Cortex of kidney (tissue), 1 donor: ENCODE measurements at places on chromosomes 3 and 15.

GRCh38 chr3:81303321-81303720 lies 458.1 kb downstream of the GBE1 start:
- DNase-seq = no peak

DNA sequence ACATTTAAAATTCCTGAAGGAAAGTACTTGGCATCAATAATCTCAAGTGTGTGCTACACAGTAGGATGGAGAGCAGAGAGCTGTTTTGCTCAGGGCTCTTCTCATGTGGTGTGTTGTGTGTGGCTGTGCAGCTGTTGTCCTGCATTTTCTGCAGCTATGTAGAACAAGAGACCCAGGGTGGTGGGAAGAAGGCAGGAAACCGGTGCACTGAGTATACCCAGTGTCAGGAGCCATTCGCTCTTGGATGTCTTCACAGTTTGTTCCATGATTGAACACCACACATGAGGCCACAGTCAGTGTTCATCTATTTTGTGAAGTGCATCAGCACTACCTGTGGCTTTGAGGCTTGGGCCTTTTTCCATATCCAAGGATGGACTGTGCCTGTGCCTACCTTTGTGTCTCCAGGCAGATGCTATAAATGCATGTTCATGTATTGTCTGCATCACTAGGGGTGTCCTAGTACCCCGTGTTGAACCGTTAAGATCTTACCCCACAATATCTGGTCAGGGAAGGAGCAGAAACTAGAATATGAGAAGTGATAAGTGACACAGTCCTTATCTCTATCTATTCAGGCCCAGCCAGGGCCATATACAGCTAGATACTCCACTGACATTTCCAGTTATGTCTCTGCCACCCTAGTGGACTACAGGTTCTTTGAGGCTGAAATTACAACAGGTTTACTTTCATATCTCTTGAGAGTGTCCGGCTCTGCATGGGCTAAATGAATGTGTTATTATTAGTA lies 194.3 kb downstream of the NR2F2 start:
- no peak for DNase-seq

DNA sequence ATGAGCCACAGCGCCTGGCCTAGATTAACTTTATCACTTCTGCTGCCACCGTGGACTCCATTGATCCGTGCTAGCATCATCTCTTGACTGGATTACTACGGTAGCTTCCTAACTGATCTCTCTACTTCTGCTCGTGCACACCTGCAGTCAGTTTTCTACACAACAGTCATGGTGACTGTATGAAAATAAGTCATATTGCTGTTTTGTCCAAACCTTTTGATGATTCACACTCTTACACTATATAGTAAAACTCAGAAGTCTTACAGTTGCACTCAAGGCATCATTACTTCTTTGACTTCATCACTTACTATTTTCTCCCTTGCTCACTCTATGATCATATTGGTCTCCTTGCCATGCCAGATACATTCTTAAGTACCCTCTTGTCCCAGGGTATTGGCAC lies 10.1 kb downstream of the PDCD6IP start:
- DNase-seq = no peak

DNA sequence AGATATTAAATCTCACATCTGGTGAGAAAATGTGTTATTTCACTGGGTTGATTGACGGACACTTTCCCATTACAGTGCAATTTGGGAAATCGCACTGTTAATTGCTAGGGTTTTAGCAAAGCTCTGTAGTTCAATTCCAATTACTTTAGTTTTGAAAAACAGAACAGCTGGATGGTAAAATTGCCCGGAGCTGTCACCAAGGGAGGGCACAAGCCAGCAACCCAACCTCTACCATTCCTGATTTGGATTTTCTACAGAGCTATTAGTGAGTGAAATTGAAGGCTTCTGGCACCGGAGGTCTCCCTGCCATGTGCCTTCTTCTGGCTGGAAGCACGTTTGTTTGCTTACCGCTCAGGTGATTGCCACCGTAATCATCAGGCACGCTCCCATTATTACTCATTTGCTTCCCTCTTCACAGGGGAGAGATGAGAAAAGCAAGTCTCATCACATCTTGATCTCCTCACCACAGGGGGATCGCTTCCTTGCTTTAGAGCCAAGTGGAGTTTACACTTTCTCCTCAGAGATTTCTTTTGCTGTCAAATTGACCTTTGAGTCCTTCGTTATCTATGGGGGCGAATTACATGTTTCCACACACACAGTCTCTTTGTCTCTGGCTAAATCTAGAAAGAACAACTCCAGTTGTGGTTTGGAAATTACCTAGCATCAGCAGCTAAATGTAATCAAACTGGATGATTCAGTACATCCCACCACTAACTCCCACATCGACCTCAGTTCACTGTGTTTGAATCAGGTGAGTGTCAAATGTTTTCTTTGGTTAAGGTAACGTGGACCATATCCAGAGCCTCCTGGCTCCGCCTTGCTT lies 421.7 kb upstream of the GOLIM4 start:
- DNase-seq = no peak
